ENCODE measurements at places on chromosomes 16 and 17.
A peak's percentile ranks its signal among the peaks of the same experiment; 100 is the strongest.

- no peak for DNase-seq
These were observed 108.2 kb upstream of the RBBP6 start for GRCh38 chr16:24430954-24431760.

GRCh38 chr17:50194140-50194933, 7.1 kb downstream of the COL1A1 start:
- DNase-seq = no peak

DNA sequence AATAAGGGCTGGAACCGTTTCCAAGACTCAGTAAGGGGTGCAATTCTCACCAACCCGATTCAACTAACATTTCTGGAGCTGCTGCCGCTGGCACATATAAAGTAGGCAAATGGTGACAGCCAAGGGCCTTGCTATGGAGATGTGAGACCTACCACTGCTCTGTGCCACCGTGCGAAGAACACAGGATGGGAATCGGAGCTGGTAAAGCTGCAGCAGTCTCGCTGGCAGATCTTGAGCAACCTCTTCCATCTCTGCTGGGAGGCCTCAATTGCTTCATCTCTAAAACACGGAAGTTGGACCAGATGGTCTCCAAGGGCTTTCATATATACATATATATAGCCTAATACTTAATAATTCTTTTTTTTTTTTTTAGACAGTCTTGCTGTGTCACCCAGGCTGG, 128.9 kb upstream of the RCVRN start:
- no peak for DNase-seq

DNA sequence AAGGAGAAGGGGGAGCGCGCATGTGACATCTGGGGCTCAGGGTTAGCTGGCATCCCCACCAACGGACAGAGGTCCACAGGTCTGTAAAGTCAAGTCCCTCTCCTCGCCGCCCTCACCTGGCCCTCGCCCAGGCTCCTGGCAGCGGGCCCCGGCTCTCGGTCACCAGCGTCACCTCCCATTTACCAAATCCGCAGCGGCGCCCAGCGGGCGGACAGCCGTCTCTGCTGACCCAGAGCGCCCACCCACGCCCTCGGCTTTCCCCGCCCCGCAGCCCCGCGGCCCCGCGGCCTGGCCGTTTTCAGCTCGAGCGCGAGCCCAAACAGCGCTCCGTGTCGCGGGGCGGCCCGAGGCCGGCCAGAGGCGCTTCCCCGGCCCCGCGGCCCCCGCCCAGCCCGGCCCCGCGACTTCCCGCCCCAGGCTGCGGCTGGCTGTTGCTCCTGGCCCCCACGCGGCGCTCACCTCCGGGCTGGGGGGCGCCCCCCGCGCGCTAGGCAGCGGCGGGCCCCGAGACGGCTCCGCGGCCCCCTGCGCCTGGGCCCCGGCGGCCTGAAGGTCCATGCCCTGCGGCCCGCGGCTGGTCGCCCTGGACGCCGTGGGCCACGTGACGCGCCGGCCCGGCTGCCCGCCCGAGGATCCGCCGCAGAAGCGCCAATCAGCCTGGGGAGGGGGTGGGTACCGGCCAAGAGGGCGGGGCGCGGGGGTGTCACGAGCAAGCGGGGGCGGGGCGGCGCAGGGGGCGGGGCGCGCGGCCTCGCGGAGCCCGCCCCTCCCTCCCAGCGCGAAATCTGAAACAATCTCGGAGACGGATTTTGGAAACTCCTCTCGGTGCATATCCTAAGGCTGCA, at the start of gene COPRS:
Gene COPRS (minus strand): TSS at position 603 of the 845 bp plus-strand sequence. CDS start 45 bp downstream, at position 558.
- peak; percentile 14 for DNase-seq

DNA sequence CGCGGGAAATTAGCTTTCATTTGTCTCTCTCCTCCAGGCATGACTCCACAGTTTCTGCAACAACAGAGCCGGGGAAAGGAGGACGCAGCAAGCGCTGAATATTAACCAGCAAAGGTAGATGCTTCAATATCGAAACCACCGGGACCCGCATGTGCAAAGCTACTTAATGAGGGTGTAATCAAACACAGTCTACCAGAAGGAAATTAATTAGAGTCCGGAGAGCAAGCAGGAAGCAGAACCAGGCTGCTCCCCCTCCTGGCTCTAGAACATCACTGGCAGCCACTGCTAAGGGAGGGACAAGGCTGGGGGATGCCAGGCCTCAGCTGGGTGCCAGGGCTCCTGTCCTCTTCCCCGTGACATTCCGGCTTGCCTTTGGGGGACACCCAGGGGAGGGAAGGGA, 21.7 kb downstream of the LRRC75A start:
- DNase-seq = no peak

DNA sequence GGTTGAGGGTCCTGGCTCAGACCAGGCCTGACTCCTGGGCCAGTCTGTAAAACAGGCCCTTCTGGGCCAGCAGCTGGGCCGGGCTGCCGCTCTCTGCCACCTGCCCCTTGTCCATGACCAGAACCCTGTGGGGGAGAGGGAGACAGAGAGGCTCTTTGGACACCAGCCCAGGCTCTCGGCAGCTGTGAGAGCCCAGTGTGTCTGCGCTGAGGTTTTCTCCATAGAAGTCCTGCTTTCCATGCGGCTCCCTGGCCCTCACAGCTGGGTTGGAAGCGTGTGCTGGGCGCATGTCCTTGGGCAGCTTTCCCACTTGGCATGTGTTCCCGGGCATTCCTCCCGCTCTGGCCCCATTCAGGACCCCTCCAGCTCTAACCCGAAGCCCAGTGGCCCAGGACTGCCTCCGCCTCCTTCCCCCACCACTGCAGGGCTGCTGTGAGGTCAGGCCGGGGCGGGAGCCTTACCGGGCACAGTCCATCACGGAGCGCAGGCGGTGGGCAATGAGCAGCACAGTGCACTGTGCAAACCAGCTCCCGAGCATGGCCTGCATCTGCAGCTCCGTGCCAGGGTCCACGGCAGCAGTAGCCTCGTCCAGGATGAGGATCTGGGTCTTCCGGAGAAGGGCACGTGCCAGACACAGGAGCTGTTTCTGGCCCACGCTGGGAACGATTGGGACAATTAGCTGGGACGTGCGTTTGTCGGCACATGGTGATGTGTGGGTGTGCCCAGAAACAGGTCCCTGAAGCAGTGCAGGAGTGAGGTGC, 73.0 kb downstream of the ABCC6 start:
- peak; percentile 33 for DNase-seq

DNA sequence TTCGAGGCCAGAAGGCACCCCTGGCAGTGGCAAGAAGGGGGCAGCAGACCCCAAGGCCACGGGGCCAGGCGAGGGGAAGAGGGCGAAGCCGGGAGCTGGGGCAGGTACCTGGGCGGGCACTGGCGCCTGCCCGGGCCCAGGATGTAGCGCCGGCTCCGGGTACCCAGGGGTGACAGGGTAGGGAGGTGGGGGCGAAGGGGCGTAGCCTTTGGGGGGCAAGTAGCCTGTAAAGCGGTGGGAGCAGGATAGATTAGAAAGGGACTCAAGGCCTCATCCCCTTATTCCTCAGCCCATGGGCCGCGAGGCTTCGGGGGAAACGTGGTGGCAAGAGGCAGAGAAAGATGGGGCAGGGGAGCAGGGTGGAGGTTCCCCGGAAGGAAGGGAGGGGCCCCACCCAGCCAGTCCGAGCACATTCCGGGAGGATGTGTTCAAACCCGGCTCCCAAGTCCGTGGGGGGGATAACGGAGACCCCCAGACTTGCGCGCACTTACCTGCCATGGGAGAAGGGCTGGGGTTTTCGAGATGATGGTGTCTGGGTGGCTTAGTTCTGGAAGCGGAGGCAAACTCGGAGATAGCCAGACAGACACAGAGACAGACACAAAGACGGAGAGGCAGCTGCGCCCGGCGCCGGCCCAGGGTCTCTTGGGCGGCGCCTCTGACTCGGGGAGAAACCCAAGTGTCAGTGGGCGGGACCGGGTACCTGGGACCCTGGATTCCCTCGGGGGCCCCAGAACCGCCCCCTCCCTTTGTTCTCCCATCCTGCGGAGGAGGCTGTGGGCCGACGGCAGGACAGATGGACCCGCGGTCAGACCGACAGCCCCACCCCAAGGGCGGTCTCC, 493 bp downstream of the PLSCR3 start:
- no peak for DNase-seq

DNA sequence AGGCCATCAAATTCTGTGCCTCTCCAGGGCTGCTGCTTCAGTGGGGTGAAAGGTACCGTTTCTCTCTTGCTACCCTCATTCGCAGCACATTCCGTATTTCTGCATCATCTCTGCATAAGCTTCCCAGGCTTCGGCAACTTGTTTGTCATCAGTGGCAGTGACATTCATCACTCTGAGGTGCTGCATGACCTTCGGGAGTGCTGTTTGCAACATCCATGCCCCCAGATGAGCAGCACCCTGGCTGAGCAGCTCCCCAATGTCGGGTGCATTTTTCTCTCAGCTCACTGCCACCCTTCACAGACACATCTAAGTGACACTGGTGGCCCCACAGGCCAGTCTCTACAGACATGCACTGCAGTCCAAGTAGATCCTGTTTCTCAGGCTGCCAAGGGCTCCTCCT, 3.8 kb downstream of the CREBBP start:
- no peak for DNase-seq

GRCh38 chr16:9868606-9869149, 313.6 kb downstream of the GRIN2A start:
- no peak for DNase-seq

- DNase-seq = no peak
These were observed 484.6 kb downstream of the KIF2B start for GRCh38 chr17:54307351-54307750.

- no peak for DNase-seq
These were observed 34.1 kb downstream of the TK2 start for GRCh38 chr16:66515596-66516508.

GRCh38 chr17:52517176-52517575, 358.7 kb upstream of the CA10 start:
- no peak for DNase-seq

DNA sequence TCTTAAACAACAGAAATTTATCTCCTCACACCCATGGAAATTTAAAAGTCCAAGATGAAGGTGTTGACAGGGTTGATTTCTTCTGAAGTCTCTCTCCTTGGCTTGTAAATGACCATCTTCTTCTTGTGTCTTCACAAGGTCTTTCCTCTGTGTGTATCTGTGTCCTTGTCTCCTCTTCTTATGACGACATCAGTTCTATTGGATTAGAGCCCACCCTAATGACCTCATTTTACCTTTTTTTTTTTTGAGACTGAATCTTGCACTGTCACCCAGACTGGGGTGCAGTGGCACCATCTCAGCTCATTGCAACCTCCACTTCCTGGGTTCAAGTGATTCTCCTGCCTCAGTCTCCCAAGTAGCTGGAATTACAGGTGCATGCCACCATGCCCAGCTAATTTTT, 429.0 kb upstream of the CDH5 start:
- DNase-seq = no peak

DNA sequence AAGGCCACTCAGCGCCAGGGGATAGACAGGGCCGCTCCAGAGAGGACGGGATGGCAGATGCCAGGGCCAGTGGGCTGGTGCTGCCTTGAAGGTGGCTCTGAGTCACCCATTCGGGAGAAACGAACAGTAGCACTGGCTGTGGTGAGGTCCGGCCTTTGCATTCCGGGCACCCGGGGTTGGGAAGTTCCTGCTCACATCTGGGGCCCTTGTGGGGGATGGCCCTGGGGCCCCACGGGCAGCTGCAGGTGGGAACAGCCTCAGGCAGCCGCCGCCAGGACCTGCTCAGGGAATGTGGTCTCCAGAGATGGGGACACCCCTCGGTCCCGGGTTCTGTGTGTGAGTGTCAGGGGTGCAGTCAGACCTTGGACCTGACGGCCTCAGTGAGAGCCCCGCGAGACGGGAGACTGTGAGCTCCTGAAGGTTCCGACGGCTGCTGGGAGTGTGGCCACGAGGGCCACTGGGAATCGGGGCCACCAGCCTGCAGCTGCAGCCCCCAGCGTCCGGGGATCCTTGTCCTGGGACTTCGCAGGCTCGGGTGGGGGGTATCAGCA, 1.4 kb downstream of the CBFA2T3 start:
- DNase-seq = no peak

- DNase-seq = no peak
These were observed 423.3 kb upstream of the MAF start for GRCh38 chr16:80023865-80024264.

GRCh38 chr16:85381738-85382592, 231.2 kb upstream of the GSE1 start:
- no peak for DNase-seq

- no peak for DNase-seq
These were observed 192.9 kb upstream of the DYNLRB2 start for GRCh38 chr16:80347900-80348299.

- no peak for DNase-seq
These were observed 17.3 kb upstream of the KCNJ12 start for GRCh38 chr17:21358682-21359482.

DNA sequence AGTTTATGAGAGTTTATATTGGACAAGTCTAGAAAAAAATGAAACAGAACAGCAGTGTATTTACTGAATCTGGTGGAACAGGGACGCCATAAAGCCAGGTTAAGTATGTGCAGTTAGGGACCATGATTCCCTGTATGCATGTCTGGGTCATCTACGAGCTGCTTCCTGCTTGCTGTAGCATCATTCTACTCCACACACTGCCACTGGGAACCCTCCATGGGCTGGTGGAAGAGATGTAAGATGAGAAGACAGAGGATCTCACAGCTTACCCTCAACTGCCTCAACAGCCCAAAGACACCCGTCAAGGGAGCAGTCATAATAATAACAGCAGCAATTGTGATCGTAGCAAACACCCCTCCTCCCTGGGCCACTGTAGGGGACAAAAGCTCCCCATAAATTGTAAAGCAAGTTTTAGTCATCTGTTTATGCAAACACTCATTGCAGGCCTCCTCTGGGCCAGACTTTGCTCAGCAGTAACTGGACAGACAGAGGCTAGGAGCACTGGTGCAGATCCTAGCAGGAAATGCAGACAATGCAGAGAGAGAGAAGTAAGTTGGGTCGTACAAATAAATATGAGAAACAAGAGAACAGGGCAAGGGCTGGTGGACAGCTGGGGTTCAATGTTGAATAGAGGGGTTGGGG, 188.0 kb downstream of the SOX9 start:
- DNase-seq = no peak

DNA sequence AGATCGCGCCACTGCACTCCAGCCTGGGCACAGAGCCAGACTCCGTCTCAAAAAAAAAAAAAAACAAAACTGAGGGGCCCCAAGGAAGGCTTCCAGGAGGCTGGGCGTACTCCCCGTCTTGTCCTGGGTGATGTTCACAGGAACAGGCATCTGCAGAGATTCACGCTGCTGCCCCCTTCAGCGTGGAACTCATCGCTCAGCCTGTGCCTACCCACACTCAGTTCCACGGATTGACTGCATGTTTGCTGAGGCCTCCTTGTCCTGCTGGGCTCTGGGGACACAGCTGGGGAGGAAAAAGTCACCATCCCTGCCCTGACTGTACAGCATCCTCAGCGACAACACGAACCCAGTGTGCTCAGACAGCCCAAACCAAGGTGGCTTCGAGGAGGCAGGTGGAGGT, 12.9 kb upstream of the OSGIN1 start:
- DNase-seq = no peak
